ENCODE measurements at places on chromosomes 2 and 18. TPM values are rescaled to one million over a fixed set of nuclear protein-coding genes. Genes with fewer than 3 reads are reported as not detected.

DNA sequence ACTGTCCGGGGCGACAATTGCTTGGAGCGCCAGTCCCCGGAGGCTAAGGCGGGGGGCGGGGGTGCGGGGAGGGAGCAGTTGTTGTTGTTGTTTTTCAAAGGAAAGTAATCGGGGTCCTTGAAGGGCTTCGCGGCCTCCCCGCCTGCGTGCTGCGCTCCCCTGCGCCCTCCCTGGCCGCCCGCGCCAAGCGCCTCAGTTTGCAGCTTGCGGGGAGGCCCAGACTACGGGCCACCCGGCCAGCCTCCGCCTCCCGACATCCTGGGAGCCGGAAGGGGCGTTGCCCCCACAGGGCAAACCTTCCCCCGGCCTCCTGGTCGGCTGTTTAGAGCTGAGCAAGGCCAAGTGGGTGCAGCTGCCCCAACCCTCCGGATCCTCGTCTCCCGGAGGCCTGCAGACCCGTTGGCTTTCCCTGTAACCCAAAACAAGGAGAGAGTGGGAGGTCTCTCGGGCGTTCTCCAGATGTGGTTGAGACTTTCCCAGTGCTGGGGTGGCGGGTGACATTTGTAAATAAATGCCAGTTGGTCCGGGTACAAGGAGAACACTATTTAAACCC lies 3.7 kb upstream of the SIX3 start:
- DNase-seq, result no peak

DNA sequence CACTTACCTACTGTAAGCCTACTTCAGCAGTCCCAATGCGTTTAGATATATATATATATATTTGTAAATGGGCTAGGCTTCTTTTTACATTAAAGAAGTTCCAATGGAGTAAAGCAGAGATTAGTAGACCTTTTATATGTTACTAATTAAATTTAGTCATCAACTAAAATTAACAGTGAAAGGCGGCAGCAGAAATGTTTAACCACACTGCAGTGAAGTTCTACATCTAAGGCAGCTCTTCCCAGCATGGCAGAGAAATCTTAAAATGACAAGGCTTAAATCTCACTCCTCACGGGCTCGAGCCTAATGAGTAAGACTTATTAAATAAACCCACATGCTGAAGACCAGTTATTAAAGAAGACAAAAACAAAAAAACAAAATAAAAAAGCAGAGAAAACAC lies 19.1 kb upstream of the KANSL1L start:
- no peak for DNase-seq

- DNase-seq, result no peak
These were observed 219.4 kb downstream of the NAPG start for GRCh38 chr18:10745219-10745618.

DNA sequence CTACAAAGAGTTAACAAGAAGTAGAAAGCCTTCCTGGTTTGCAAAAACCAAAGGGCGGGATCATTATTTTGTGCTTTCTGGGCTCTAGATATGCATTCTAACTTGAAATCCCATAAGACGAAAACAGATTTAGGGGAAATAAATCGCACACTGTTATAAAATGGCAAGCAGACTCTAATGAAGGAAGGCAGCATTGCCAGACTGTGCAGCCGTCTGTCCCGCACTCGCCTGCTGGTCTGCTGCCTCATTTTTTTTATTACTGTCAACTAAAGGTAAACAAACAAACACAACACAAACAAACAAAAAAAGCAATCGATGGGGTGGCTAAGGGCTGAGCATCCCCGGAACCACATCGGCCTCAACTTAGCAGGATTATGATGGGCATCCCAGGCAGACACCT lies 24.4 kb downstream of the ZNF521 start:
- DNase-seq, result no peak

DNA sequence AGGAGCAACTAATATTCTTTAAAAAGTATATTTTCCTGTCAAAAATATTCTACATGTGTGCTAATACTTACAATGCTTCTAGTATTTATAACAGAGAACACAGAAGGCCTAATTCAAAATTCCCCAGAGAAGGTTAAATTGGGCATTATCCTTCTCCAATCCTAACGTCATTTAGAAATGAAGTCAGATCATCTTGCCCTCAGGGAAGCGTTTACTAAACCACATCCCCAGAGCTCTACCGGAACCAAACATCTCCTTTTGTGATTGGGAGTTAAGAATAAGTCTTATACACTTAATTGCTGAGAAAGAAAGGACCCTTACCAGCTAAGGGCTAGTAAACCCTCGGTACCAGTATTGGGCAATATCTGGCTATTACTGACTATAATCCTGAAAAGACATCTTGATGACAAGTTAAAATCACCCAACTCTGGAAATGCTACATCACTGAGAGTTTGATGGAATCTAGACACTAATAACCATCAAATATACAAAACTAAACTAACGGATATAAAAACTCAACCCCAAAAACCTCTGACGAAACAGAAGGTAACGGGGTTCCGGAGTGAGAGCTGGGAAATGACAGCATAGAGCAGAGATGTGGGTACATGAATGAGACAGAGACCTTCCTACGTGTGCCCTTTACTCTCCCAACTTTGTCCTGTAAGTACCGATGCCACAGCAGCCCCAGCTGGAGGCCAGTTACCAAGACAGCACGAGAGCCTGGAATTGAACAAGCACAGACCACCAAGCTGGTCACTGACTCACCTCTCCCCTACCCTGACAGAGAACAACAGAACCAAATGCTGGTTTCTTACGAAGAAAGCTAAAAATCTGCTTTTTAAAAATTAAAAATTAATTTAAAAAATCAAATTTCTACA lies 35.0 kb downstream of the WDSUB1 start:
- DNase-seq, result no peak

DNA sequence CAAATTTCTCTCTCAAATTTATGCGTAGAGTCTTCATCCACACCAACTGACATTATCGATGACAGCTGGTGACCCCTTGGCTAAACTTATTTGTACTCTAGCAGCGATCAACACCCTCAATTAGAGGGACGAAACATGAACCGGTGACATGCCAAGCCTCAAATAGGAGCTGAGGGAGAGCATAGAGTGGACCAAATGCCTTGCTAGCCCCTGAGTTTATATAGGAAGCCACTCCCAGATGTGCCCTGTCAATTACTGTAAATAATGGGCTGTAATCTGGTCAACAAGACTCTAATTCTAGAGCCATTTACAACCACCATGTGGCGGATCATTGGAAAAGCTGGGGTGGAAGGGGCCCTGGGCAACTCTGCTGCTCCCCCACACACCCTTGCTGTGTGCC lies 47.6 kb upstream of the FHL2 start:
- no peak for DNase-seq

DNA sequence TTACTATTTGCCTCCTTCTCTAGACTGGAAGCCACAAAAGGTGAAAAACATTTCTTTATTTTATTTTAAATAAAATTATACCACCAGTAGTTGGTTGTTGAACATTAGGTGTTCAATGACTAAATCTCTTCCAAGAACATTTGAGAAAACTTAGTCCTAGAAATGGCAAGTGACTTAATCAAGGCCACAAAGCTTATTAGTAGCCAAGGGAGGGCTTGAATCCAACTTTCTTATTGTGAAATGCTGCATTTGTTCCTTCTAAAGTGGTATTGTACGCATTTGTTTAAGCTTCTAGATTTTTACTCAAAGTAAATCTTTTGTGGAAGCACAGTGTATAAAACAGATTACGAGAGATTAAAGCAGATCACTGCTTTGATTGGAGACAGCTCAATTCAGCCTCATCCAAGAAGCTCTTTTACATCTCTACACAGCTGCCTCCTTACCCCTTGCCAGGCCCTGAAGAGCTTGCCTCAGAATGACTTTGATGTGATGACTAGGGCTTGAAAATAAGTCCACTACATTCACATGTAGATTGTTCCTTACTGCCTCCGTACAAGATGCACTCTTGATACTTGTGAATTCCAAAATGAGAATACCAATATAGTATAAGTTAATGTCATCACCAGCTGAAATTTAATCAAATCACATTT lies 244.8 kb downstream of the XIRP2 start:
- DNase-seq, result no peak

Gene ELOA2
- not detected for total RNA-seq

Gene IL36A
- not detected for total RNA-seq

Gene CYP26B1
- 8.3 TPM for total RNA-seq
